Activated CD8-positive, alpha-beta memory T cell treated with anti-CD3 and anti-CD28 coated beads, Interleukin-2, amount 10 ng/mL, durations not matched to agents 7 days and 5 days (primary cell): ENCODE measurements at places on chromosomes 16 and 17.
A peak's percentile ranks its signal among the peaks of the same experiment; 100 is the strongest.

DNA sequence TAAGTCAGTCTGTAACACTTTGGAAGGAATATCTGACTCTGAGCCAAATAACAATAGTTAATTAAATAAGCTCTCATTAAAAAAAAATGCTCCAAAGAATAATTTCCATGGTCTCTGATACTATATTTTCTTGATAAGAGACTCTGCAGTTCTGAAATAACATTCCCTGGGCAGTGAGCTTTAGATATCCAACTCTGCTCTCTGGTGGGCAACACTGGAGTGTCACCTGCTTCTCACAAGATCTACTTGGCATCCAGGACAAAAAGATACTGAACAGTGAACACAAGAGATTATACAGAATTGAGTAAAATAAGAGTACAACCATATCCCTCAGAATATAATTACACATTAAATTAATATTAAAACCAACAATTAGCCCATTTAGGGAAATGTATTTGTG lies 13.7 kb downstream of the BLMH start:
- H3K4me3 ChIP-seq = no peak overlapping the region
- peaks cover 41% of the 10 kb centered on the region for H3K36me3 ChIP-seq
- H3K27me3 ChIP-seq = no peaks in the 10 kb centered on the region

DNA sequence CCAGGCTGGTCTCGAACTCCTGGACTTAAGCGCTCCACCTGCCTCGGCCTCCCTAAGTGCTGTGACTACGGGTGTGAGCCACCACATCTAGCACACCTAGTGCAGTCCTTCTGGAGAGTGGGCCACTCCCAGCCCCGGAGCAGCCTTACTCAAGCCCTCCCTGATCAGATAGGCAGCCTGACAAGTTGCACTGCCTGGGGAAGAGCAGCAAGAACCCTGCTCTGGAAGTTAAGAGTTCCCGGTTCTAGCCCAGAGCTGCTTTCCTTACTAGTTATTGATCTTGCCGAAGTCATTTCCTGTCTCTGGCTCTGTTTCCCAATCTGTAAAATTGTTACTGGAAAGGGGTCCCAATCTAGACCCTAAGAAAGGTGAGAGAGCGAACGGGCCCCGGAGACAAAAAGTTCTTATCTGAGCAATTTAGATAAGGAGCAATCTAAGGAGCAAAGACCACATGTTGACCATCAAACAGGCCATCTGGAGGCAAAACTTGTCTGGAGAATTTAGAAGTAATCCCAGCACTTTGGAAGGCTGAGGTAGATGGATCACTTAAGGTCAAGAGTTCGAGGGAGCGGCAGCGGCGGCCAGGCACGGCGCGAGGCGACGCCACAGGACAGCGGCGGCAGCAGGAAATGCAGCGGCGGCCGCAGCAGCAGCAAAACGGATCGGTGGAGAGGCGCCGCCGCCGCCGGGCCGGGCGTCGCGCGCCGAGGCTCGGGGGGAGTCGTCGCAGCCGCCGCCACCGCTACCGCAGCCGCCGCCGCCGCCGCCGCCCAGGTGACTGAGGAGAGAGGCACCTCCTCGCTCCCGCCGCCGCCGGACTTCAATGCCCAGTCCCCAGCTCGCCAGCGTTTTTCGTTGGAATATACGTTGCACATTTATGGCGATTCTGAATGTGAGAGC lies 4.3 kb upstream of the NAGLU start:
- peak overlapping the region; percentile 74 for H3K4me3 ChIP-seq
- peaks cover 41% of the 10 kb centered on the region for H3K4me1 ChIP-seq
- peak; percentile 60 for DNase-seq
- peaks cover 15% of the 10 kb centered on the region for H3K27me3 ChIP-seq
- peak overlapping the region; percentile 56 for H3K27ac ChIP-seq
- H3K36me3 ChIP-seq = no peaks in the 10 kb centered on the region

GRCh38 chr17:82696916-82697807 lies 1.3 kb downstream of the RAB40B start:
- DNase-seq = no peak
- peaks cover 8% of the 10 kb centered on the region for H3K27me3 ChIP-seq
- H3K36me3 ChIP-seq = peaks cover 10% of the 10 kb centered on the region
- peaks cover 9% of the 10 kb centered on the region for H3K4me1 ChIP-seq
- no peak overlapping the region for H3K27ac ChIP-seq

DNA sequence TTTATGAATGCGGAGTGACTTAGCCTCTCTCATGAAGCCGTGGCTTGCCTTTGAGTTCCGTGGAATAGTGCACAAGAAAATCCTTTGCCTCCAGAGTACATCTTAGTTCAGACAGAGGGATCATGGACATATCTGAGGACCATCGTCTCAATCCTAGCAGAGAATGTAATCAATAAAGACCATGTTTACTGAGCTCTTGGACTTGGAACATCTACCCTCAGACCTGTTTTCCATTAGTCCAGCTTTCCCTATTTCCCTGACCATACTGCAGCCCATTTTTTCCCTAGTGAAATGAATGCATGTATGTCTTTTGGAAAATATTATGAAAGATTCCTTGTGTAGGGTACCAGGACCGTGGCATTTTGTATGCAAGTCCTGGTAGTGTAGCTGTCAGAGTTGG lies 90.2 kb downstream of the PLCG2 start:
- no peaks in the 10 kb centered on the region for H3K27me3 ChIP-seq
- DNase-seq = no peak
- no peak overlapping the region for H3K27ac ChIP-seq

GRCh38 chr16:77574867-77575624 lies 140.2 kb upstream of the ADAMTS18 start:
- no peaks in the 10 kb centered on the region for H3K27me3 ChIP-seq
- no peaks in the 10 kb centered on the region for H3K36me3 ChIP-seq
- no peaks in the 10 kb centered on the region for H3K4me1 ChIP-seq
- no peak overlapping the region for H3K4me3 ChIP-seq
- DNase-seq = no peak
- H3K27ac ChIP-seq = no peak overlapping the region

- H3K36me3 ChIP-seq = no peaks in the 10 kb centered on the region
- H3K4me1 ChIP-seq = peaks cover 8% of the 10 kb centered on the region
- no peak overlapping the region for H3K27ac ChIP-seq
- no peak overlapping the region for H3K4me3 ChIP-seq
- peak; percentile 57 for DNase-seq
Observed at GRCh38 chr17:10316801-10317542, 55.8 kb downstream of the MYH13 start.

- peaks cover 3% of the 10 kb centered on the region for H3K36me3 ChIP-seq
- H3K27ac ChIP-seq = no peak overlapping the region
- H3K4me3 ChIP-seq = no peak overlapping the region
- peaks cover 8% of the 10 kb centered on the region for H3K4me1 ChIP-seq
- no peaks in the 10 kb centered on the region for H3K27me3 ChIP-seq
Observed at GRCh38 chr17:18008496-18009268, 30.3 kb downstream of the ATPAF2 start.

- H3K4me3 ChIP-seq = no peak overlapping the region
- H3K27me3 ChIP-seq = no peaks in the 10 kb centered on the region
- no peaks in the 10 kb centered on the region for H3K36me3 ChIP-seq
- no peak overlapping the region for H3K27ac ChIP-seq
- DNase-seq = no peak
Observed at GRCh38 chr16:70610273-70611223, 35.8 kb upstream of the IL34 start.

GRCh38 chr16:54431997-54432896 lies 145.7 kb upstream of the IRX3 start:
- peaks cover 7% of the 10 kb centered on the region for H3K4me1 ChIP-seq
- H3K36me3 ChIP-seq = peaks cover 2% of the 10 kb centered on the region
- no peak overlapping the region for H3K27ac ChIP-seq
- DNase-seq = no peak
- H3K4me3 ChIP-seq = no peak overlapping the region

DNA sequence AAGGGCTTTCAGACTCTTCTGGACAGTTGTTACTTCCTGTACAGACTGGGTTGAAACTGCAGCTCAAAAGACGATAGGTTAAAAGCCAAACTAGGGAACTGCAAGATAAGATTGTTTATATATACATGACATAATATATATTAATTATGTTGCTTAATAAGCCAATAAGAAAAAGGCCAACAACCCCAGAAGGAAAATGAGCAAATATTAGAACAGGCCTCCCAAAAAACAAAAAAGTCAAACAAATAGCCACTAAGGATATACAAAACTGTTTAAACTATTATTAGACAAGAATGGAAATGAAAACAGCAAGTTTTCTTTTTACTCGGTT lies 495 bp upstream of the CMTR2 start:
- peak overlapping the region; percentile 81 for H3K4me3 ChIP-seq
- peaks cover 21% of the 10 kb centered on the region for H3K4me1 ChIP-seq
- H3K27me3 ChIP-seq = peaks cover 9% of the 10 kb centered on the region
- H3K36me3 ChIP-seq = peaks cover 30% of the 10 kb centered on the region
- H3K27ac ChIP-seq = peak overlapping the region; percentile 82
- DNase-seq = no peak

GRCh38 chr17:63963123-63963522 lies 9.6 kb downstream of the SCN4A start:
- H3K27me3 ChIP-seq = no peaks in the 10 kb centered on the region
- no peaks in the 10 kb centered on the region for H3K36me3 ChIP-seq
- peaks cover 14% of the 10 kb centered on the region for H3K4me1 ChIP-seq
- no peak overlapping the region for H3K4me3 ChIP-seq

GRCh38 chr17:67212231-67212630 lies 32.8 kb downstream of the HELZ start:
- H3K4me1 ChIP-seq = peaks cover 11% of the 10 kb centered on the region
- no peak for DNase-seq
- no peaks in the 10 kb centered on the region for H3K27me3 ChIP-seq
- H3K4me3 ChIP-seq = no peak overlapping the region
- H3K36me3 ChIP-seq = peaks cover 23% of the 10 kb centered on the region
- H3K27ac ChIP-seq = no peak overlapping the region
